ENCODE measurements at places on chromosomes 6 and 20.

GRCh38 chr6:14953836-14954235, 292.0 kb upstream of the JARID2 start:
- DNase-seq, result no peak

DNA sequence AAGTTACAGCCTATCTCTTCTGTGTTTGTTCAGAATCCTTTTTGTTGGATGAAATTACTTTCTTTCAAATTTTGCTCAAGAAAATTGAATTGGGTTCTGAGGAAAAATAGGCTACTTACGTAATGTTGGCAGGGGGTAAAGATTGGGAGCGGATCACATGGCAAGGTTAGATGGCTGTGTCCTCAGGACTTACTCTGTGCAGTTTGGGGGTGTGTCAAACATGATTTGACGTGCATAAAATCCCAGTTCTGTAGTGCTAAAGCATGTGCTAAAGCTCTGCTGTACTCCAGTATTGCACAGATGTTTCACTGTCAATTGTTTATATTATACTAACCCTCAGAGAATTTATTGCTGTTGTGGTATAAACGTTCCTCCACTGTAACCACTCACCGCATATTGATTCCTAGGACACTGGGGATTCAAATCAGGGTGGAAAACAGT, 2.6 kb downstream of the NT5E start:
- no peak for DNase-seq

DNA sequence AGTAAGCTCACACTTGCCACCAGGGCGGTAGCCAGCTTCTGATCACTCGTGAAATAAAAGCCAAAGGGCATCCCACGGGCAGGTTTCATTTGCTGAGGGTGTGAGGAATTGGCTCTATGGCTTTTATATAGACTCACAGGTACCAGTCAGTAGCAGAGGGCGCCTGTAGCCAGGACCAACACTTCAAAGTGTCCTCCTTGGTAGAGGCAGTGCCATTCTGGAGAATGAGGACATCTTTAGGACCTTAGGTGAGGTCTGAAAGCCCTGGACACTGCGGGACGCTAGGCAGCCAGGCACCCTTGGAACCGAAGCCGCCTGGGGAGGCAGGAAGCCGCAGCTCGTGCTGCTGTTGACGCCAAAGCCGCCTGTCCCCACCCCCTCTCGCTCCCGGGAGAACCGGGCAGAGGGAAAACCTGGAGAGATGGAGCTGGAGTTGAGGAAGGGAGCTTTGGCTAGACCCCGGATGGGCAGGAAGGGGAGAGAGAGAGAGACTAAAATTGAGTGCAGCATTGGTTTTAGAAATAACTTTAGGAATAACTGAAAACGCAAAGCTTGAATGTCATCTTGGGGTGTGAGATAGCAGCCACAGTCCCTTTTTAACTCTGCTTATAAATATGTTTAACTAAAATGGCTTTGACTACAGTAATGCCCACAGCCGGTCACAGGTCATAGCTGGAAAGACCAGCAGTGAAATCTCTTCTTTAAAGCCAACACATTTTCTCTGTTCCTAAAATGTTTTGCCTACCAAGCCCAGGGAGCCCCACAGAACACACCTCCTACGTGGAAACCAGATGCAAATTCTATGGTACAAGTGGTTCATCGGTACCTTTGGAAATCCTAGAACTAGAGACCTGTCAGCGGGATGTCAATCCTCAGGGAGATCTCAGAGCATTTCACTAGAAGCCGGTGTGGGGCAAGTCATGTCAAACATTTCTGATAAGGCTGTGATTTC, 128.5 kb upstream of the CDYL start:
- DNase-seq, result no peak

GRCh38 chr6:150981669-150982068, 116.2 kb downstream of the MTHFD1L start:
- DNase-seq, result no peak

GRCh38 chr6:167721291-167721690, 105.4 kb upstream of the AFDN start:
- no peak for DNase-seq

DNA sequence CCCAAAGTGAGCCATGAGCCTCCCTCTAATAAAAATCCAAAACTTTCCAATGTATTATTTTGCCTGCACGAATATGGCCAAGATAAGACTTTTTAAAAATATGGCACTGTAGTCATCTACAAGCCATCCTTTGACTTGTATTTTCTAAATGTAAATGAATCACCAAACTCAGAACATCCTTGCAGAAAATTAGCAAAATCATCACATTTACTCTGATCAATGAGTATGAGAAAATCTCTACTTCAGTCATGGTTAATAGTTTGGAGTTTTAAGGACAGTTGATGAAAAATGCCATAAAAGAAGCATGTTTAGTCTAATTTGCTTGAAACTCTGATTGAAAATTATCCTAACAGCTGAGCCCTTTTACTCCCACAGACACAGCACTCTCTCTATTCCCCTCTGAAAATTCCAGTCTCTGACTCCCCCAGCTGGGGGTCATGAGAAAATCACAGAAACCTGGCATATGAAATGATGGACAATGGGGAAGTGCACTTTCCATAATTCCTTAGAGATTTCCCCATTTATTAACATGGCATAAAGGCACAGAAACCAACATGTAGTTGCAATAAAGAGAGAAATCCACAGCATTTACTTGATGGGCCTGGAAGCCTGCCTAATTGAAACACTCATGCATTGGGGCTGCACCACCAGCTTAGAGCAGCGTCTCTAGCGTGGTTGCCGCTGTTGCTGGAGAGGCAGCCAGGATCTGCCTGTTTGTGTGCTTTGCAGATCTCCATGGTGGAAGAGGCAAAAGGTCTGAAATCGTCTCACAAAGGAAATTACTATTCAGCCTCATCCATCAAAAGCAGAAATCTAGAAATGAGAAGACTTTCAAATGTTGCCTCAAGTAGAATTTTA, 214.0 kb downstream of the WDR27 start:
- DNase-seq, result no peak

DNA sequence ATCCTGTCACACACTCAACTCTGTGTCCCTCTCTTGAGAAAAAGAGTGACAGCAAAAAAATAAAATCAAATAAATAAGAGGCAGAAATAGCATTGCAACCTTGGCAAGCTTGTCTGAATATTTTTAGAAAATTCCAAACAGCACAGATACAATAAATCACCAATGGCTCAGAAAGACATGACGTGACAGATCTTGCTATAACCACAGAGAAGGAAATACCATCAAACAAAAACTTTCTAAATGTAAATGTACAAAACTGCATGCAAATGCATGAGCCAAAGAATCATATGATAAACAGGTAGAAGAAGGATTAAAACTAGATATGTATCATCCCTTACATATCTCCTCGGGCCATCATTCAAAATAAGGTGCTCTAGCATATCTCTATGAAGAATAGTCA, 549.2 kb upstream of the NOX3 start:
- DNase-seq, result no peak

- no peak for DNase-seq
Measured at GRCh38 chr6:110622912-110623578, 146.6 kb upstream of the SLC22A16 start.

DNA sequence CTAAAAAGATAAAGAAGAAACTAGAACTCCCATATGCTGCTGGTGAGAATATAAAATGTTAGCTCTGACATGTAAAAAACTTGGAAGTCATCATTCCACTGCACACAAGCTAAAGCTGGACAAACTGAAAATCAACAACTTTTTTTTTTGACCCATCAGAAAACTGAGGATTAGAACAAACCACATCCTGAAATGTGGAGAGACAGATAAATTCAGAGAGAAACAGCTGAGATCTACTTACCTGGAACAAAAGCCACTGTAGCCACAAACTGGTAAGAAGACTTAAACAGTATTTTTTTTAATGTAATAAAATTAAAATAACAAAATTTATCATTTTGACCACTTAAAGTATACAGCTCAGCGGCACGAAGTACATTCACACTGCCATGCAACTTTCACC, 408.5 kb upstream of the RGS17 start:
- no peak for DNase-seq

DNA sequence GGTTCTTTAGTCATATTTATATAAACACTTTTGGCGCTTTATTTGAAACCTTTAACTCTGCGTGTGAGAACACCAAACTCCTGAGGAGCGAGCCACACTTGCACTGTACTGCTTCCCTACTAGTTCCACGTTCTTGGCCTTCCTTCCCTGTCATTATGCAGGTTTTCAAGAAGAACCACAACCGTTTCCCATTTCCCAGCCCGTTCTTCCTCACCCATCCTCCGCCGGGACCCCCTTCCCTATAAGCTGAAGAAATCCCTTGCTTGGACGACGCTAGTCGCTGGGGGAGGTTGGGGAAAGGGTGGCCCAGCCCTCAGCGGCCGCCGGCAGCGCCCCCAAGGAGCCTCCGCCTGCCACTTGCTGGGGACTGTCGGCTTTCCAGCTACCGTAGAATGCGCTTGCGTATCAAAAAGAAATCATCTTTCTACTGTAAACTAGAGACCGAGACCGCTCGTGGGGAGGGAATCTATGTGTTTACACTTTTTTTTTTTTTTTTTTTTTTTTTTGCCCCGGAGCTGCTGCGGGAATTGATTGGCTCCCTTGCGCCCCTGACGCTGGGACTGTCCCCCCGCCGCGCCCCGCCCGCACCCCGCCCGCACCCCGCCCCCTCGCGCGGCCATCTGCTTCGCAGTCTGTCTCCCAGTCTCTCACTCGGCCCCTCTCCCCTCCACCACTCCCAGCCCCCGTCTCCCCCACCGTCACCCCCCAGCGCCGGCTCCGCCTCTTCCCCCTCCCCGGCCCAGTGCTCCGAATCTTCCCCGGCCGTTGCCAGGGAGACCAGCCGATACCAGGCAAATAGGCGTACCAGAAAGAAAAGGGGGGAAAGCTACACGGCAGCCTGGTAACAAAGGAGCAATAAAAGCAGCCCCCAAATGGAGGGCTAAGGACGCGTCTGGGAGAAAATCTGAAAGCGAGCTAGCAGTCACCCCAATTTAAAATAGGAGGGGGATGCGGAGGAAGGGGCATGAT, 2.3 kb upstream of the MARCKS start:
- DNase-seq, result no peak

DNA sequence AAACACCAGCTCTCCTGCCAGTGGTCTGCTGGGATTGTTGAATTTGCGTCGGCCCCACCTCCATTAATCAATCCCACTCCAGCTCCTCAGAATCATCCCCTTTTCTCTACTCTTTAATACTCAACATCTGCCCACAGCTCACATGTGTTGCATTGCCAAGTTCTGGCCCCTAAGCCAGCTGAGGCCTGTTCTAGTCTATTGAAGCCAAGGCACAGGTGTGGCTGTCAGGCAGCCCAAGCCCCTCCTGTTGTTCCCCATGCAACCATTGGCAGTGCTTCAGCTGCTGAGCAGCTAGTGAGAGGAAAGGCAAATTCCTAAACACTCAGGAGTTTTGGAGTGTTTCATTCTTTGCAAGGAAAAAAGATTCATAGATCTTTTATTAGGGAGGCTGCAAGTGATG, 128.0 kb upstream of the NT5E start:
- no peak for DNase-seq

Measured in GM12891 (cell line).